Dorsolateral prefrontal cortex (tissue), 122 donors: ENCODE measurements at places on chromosomes 7 and 10.

GRCh38 chr10:59648711-59649201 lies 60.9 kb downstream of the SLC16A9 start:
- DNase-seq = no peak

DNA sequence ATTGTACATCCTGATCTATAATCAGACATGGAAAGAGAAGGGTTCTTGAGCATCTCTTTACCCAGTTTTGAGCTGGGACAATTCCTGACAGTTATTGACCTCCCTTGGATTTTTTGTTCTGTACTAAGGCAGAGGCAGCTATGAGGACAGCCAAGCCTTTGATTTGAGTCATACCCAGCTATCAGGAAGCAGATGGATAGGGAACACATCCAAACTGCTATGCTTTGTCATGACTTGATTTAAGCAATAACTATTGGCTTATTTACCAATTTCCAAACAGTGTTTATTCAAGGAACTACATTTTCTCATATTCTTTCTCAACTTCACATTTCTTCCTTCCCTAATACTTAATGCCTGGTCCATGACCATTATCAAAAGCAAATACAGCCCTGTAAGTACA lies 396.4 kb upstream of the STEAP1 start:
- DNase-seq = no peak

DNA sequence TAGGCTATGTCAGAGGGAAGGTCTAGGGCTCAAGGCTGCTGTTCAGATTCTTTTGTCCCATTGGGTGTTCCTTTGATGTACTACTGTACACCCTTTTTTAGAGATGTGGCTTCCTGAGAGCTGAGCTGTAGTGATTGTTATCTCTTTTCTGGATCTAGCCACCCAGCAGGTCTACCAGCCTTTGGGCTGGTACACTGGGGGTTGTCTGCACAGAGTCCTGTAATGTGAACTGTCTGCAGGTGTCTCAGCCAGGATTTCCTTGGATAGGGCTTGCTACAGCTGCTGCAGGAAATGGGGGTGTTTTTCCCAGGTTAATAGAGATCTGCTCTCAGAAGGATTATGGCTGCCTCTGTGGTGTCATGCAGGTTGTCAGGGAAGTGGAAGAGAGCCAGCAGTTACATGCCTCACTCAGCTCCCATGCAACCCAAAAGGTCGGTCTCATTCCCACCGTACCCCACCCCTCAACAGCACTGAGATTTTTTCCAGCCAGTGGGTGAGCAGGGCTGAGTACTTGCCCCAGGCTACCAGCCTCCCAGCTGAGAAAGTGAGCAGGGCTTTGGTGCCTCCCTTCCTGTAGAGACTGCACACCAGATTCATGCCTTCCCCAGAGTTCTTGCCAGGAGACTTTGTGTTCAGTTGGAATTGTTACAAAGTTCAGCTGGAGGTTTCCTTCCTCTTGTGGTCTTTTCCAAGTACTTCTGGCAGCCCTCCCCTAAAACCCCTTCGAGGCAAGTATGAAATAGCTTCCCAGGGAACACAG lies 63.3 kb downstream of the ZNF107 start:
- no peak for DNase-seq

DNA sequence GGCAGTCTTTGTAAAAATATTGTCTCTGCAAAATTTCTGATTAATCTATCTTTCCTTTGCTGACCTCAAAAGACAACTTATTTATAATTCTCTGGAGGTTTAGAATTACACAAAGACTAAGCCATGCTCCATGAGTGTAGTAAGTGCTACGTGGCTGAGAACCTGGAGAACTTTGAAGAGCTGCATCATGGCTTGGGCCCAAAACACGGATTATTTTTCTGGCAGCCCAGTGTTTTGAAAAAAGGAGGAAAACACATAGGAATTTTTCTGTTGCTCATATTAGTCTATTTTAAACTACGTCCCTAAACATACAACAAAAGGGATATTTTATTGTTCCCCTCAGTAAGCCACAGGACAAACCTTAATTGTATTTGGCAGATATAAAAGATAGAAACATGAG lies 360.7 kb upstream of the MYO3A start:
- DNase-seq = no peak

GRCh38 chr10:11841375-11841774 lies 18.2 kb downstream of the PROSER2 start:
- DNase-seq = no peak

- no peak for DNase-seq
These were observed 201.1 kb downstream of the WDR37 start for GRCh38 chr10:1257274-1257673.

GRCh38 chr7:82674268-82674667 lies 230.7 kb upstream of the CACNA2D1 start:
- no peak for DNase-seq

GRCh38 chr10:106424981-106425380 lies 739.5 kb downstream of the SORCS1 start:
- DNase-seq = no peak

GRCh38 chr7:121049028-121049791 lies 60.7 kb downstream of the CPED1 start:
- no peak for DNase-seq

- no peak for DNase-seq
These were observed 242.2 kb downstream of the TSPAN12 start for GRCh38 chr7:120615703-120616102.

DNA sequence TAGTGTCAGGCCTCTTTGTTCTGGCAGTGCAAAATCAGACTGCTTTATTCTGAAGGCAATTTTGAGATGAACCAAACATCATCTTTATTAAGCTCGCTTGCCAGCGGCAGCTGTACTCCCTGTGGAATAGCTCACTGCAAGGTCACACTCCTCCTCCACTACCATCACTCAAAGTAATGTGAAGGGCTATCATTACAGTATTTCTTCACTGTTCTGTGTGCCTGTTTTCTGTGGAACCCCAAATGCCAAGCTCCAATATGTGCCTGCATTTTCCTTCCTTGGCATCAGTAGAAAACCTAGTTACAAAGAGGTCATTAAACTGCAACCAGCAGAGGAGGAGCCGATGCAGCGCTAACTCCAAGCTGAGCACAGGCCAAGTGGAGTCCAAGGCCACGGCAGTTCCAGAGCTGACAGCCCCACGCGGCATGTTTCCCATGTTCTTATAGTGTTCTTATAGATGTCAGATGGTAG lies 21.4 kb downstream of the BCCIP start:
- no peak for DNase-seq

DNA sequence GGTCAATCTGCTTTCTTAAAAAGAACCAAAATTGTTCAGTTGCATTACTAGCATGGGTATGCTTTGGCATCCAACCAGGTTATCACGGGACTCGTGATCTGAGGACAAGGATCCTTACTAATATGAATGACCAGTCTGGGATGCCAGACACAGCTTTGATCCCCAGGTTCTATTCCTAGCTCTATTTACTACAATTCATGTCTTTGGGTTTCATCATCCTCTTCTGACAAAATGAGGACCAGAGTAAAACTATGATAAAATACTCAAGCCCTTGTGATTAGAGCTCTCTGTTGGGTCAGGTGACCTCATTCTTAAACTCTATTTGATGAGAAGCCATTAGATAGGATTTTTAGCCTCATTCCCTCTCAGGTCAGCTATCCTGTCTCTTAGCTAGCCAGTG lies 119.8 kb downstream of the SLC25A13 start:
- no peak for DNase-seq

GRCh38 chr7:2202901-2203765 lies 29.6 kb downstream of the MAD1L1 start:
- DNase-seq = peak; percentile 39

DNA sequence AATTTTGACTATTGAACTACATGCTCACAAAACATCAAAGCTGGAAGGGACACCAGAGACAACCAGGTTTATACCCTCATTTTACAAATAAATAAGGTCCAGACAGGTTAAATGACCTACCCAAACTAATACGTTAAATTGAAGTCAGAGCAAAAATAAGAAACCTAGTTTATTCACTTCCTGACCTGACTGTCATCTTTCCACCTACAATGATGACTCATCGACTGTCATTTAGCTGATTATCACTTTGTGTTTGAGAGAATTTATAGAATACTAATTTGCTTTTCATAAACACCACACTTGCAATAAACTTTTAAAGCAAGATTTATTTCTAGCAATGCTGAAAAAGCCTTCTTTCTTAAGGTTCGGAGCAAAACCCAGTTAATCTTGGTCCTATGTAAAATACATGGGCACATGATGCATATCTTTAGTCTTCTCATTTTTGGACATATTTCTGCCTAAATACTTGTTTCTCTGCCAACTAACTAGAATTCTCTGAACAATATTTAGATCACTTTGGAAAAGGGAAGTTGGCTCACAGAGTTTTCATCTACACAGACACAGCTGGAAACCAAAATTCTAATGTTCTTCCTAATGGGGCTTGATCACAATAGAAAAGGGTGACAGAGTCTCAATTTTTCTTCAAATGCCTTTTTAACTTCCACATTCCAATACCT lies 16.7 kb upstream of the LRRN3 start:
- no peak for DNase-seq

GRCh38 chr10:96565774-96566173 lies 21.0 kb downstream of the TM9SF3 start:
- DNase-seq = no peak
